ENCODE measurements at places on chromosomes 13 and 19.

DNA sequence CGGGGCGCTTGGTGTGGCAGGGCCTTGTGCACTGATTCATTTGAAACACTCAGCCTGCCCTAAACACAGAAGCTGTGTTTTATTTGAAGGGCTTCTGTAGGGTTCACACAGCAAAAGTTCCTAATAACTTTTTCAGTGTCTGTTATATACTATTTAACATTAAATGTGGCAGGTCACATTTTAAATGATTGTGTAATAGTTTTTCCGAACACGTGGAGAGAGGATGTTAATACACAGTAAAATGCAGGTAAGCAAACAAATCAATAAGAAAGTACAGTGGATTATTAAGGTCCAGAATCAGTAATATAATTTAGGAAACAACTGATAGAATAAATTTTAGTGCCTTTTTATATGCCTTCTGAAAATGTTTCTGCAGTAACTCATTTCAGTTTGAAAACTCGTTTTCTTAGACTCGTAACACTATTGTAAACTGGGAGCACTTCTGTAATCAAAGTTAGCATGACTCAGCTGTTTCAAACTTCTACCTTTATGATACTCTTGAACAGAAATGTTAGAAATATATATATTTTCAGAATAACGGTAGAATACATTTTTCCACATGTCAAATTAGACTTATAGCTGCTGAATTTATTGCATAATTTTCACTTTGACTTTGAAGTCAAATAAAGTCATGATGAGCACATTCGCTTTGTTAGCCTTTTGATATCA, 70.1 kb downstream of the GGACT start:
- no peak for DNase-seq

DNA sequence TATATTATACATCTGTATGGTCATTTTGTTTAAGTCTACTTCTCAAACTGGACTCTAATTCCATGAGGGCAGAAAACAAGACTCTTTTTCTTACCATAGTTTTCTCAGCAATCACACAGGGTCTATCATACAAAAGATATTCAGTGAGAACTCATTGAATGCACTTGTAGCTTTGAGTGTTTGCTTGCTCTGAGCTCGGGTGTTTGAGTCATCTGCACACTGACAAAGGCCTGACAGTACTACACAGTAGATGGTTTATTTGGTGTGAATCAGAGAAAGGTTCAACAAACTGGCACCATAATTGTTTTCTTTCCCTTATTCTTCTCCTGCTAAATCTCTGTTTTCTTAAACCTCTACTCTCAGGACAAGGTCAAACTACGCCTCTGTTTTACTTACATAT, 586.4 kb downstream of the LMO7 start:
- DNase-seq: peak; percentile 23

- DNase-seq: peak; percentile 64
These were observed 1.4 kb downstream of the ANKRD10 start for GRCh38 chr13:110913322-110914080.

GRCh38 chr19:47187797-47188196, 43.2 kb downstream of the BBC3 start:
- DNase-seq: no peak

GRCh38 chr19:38203197-38203596, 20.8 kb downstream of the DPF1 start:
- no peak for DNase-seq

GRCh38 chr13:91280801-91281200, 66.7 kb upstream of the MIR17HG start:
- no peak for DNase-seq

GRCh38 chr19:51508059-51508733, 6.6 kb upstream of the SIGLEC12 start:
- DNase-seq: no peak

DNA sequence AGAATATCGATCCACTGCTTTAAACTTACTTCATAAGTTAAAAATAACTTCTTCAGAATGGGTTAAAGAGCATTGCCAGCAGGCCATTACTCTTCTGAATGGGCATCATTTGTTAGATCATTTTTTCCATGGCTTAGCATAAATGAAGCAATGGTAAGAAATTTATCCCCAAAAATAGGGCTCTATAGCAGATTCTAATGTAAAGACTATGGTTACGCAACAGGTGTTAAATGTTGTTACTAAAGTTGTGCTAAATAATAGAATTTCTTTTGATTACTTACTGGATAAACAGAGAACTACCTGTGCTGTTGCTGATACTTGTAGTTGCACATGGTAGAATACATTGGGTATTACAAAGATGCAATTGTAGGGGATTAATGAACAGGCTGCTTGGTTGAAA, 15.9 kb upstream of the ZNF98 start:
- no peak for DNase-seq

- no peak for DNase-seq
These were observed 26.8 kb upstream of the SACS start for GRCh38 chr13:23460309-23460708.

GRCh38 chr19:41278478-41278877, 14.3 kb downstream of the HNRNPUL1 start:
- DNase-seq: no peak

GRCh38 chr19:31146546-31147183, 202.6 kb downstream of the TSHZ3 start:
- no peak for DNase-seq

GRCh38 chr13:98954313-98954712, 23.6 kb downstream of the DOCK9 start:
- no peak for DNase-seq

DNA sequence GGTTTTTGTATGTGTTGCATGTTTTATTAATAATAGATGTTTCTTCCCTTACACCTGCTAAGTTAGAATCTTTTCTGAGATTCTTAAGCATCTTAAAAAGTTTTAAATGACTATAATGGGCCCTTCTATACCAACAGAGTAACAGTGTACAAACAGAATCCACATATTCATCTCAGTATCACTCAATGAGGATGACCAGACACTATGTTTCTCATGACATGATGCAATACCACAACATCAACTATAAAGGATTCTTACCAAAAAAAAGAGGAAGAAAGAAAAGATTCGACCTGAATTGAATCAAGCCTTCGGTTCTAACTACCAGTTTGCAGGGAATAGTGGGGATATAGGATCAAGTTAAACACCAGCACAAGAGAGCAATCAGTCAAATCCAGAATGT, 56.5 kb downstream of the INTS6 start:
- DNase-seq: no peak

DNA sequence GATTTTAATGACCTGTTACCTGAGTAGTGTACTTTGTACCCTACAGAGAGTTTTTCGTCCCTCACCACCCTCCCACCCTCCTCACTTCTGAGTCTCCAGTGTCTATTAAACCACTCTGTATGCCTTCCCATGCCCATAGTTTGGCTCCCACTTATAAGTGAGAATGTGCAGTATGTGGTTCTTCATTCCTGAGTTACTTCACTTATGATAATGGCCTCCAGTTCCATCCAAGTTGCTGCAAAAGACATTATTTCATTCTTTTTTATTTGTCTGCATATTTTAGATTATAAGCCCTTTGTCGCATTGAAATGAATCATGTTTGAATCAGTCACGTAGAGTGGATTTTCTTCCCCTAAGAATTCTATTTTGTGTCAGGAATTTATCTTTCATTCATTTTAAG, 12.2 kb upstream of the HTR2A start:
- DNase-seq: no peak

DNA sequence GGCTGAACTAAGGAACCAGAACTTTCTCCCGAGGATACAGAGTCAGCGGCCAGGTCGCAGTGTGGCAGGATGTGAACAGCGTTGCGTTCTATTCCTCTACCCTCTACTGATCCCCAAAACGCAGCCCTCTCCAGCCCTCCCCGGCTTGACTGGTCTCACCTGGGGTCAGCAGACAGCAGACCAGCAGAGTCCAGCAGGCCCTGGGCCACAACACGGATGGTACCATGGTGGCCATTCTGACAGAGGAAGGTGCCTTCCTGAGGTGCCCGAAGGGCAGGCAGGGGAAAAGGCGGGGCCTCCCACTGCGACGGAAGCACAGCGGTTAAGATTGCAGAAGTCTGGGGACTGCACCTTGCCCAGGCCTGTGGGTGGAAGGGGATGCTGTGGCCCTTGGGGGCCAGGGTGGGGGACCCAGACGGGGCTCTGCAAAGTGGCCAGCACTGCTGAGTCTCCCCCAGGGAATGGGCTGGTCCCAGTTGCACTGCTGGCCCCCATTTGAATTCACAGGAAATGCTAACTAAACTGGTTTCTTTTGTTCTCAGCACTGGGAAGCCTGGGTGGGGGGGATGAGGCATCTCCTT, at the start of gene ICAM3:
ICAM3 (minus strand) TSS at position 245 of the 581 bp plus-strand sequence; CDS start at position 235, 10 bp downstream.
- no peak for DNase-seq

DNA sequence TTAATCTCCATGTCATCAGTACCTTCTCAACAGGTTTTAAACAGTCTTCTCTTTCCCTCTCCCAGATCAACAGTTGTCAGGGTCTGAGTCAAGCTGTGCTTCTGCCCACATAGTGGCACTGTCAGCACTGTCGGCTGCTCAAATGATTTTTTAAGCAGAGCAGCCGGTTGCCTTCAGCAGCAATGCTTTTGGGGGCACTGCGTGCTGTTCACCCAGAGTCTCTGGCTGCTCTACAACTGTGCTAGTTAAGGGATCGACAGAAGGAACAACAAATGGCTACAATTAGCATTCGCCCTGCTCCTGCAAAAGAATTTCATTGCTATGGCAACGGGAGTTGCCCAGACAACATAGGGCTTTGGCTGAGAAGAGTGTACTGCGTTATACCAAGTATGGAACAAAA, 412.9 kb downstream of the DIAPH3 start:
- DNase-seq: no peak

DNA sequence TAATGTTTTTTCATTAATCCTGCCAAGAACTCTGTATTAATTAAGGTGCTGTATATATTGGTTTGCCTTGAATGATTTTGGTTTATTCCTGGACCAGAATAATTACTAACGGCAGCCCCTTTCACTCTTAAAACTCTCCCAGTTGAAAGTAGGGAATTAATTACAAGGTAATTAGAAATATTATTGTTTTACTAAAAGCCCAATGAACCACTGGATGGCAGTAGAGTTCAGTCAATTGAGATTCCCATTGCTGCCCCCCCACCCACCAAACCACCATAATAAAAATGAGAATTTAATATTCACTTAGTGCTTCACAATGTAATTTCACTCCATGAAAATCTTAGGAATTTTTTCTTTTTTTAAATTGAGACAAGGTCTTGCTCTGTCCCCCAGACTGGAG, 13.7 kb downstream of the WBP4 start:
- no peak for DNase-seq

DNA sequence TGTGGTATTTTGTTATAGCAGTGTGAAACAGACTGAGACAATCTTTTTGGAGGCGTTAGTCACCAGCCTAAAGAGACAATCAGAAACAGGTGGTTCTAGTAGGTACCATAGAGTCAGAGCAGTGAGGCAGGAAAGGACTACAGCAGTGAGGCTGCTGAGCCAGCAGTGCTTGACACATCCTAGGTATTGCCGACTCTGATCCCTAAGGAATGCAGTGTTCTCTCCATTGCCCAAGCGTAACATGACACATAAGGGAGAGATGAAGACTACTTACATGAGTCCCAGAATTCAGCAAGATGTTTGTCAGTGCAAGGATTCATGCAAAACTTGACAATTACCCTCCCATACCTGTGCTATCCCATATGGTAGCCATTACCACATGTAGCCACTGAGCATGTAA, 62.4 kb upstream of the XPO4 start:
- DNase-seq: no peak

DNA sequence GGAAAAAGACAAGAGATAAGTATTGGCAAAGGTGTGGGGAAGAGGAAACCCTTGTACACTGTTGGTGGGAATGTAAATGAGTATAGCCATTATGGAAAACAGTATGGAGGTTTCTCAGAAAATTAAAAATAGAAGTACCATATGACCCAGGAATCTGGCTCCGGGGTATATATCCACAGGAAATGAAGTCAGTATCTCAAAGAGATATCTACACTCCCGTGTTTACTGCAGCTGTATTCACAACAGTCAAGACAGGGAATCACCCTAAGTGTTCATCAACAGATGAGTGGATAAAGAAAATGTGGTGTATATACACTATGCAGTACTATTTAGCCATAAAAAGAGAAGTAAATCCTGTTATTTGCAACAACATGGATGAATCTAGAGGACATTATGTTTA, 13.5 kb downstream of the KCTD12 start:
- no peak for DNase-seq

DNA sequence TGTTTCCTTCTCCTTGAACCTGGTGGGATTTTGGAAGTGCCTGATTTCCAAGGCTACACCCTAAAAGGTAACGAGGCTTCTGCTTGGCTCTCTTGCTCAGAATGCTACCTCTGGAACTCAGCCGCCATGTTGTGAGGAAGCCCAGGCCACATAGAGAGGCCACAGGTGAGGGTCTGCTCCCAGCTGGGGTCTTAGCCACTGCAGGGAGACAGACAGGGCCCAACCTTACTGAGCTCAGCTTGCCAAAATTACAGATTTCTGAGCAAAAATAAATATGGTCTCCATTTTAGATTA, 61.4 kb downstream of the GPR12 start:
- no peak for DNase-seq

DNA sequence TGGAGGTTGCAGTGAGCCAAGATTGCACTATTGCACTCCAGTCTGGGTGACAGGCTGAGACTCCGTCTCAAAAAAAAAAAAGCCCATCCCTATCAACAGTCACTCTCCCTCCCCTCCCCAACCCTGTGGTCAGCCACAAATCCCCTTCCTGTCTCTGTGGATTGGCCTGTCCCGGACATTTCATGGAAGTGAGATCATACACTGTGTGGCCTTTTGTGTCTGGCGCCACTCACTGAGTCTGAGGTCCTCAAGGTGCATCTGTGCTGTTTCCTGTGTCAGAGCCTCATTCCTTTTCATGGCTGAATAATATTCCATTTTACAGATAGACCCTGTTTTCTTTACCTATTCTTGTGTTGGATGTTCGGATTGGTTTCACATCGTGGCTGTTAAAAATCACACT, 149.5 kb downstream of the PTPRS start:
- DNase-seq: no peak

DNA sequence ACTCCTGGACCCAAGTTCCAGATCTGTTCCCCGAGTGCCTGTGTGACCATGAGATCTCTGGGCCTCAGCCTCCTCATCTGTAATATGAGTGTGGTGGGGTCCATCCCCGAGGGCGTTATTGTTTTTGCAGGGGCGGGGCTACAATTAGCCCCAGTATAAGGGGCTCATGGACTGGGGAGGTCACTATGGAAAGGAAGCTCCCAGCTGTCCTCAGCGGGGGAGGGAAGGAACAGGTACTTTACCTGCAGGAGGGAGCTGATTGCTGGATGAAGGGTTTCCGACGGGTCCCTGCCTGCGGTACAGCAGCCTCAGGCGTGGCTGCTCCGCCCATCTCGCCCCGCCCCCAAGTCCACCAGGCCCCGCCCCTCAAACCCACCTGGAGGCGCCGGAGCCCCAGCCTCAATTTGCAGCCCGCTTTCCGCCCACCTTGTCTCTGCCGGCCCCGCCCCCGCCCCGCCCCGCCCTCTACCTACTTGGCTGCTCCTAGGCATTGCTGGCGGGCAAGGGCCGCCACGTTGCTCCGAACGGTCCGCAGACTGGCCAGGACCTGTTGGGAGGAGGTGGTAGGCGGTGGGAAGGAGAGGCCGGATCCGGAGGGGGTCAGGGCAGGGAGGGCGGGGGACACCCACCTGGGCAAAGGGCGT, 5.5 kb downstream of the PDE4C start:
- DNase-seq: no peak
